ENCODE measurements at places on chromosomes 1 and 21. TPM values are rescaled to one million over a fixed set of nuclear protein-coding genes. Genes with fewer than 3 reads are reported as not detected.

- DNase-seq, result no peak
Measured at GRCh38 chr1:171877701-171878100, 36.4 kb downstream of the DNM3 start.

DNA sequence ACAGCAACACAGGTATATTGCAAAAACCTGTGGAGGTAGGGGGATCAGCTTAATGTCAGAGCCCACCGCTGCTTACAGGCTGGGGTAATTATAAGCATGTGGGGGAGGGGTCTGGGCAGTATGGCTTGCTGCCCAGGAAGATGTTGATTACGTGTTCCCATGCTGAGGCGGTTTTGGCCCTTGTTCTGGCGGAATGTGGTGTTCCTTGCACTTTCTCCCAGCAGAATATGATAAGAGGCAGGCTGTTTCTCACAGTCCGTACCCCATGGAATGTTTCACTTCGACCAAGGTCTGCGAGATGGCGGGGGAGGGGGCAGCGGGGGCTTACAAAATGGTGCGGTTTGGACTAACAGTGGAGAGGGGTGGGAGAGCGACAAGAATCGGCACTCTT is 9.8 kb upstream of the HPCAL4 start:
- DNase-seq, result peak; percentile 45

DNA sequence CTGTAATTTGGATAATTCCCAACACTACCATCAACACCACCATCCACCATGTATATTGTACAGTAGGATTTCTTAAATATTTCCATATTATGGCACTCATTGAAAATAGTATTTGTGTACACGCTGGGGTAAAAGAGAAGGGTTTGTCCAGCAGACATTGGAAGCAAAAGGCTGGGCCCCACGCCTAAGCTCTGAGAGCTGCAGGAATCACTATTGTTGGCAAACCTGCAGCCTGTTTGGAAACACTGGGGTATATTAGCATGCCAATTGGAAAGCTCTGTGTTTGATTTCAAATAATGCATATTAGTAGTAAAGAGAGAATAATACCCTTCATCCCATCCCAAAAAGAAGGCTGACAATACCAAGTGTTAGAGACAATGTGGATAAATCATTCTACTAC is 81.5 kb upstream of the DPYD start:
- no peak for DNase-seq

The KLHDC7A gene
- not detected for total RNA-seq

All from left ventricle myocardium inferior (tissue), 1 donor.